ENCODE measurements at places on chromosomes 7 and 10.

- DNase-seq, result no peak
Observed at GRCh38 chr10:16999665-17000451, 129.8 kb downstream of the CUBN start.

DNA sequence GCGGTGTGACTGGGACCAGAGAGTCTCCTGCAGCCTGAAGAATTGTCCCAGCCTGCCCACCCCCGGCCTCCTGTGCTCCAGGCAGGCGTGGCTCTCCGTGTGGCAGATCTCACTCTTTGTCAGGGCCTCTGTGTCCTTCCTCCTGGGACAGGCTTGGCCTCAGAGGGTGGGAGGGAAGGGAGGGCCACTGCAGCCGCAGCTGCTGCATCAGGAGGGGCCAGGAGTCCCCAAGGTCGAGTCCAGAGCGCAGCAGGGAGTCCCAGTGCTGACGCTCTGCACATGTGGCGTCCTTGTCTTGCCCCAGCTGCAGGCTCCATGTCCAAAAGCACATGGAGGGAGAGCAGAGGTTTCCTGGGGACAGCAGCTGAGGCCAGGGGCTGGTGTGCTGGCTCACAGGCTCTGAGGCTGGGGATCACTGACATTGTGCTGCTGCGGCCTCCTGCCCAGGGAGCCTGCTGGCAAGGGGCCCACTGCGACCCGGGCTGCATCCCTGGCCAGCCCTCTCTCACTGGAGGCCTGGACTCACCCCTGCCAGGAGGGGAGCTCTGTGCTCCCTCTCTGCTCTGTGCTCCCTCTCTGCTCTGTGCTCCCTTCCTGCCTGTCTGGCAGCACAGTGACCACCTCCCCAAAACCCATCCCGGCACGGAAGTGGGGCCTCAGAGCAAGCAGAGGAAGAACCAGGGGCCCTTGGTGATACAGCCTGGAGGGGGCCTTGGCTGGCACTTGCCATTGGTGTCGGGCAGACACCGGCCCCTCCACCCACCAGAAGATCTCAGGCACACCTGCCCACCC is 114.6 kb upstream of the RET start:
- no peak for DNase-seq

- no peak for DNase-seq
Observed at GRCh38 chr10:16712883-16713282, 104.3 kb downstream of the RSU1 start.

GRCh38 chr10:95445223-95445836 is 115.8 kb downstream of the SORBS1 start:
- DNase-seq, result no peak

- DNase-seq, result no peak
Observed at GRCh38 chr10:54869022-54869421, 68.0 kb upstream of the PCDH15 start.

- no peak for DNase-seq
Observed at GRCh38 chr10:131745591-131745990, 155.2 kb upstream of the PPP2R2D start.

- no peak for DNase-seq
Observed at GRCh38 chr7:655758-656157, 70.7 kb upstream of the DNAAF5 start.

- peak; percentile 93 for DNase-seq
Observed at GRCh38 chr7:74173866-74174605, at the start of gene EIF4H. Gene EIF4H (plus strand): TSS chr7:74174356. CDS start chr7:74174384, 28 bp downstream.

GRCh38 chr7:100957832-100958421 is 8.6 kb downstream of the MUC3A start:
- DNase-seq, result no peak

DNA sequence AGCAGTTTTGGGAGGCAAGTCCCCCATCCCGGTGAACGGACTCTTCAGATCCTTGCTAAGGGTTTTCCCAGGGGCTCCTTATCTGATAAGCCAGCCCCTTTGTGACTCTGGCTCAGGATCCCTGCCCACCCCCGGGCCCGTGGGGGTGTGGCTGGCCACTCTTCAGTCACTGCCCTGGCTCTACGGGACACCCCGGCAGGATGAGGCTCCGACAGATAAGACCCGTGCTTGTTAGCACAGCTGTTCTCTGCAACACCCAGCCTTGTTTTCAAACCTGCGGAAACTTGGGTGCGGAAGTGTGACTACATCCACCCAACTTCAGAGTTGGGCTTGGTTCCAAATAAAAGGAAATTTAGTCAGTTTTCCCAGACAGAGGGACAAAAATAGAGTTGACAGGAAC is 66.7 kb upstream of the PODXL start:
- no peak for DNase-seq

- no peak for DNase-seq
Observed at GRCh38 chr10:9060314-9060713, 1005.8 kb downstream of the GATA3 start.

DNA sequence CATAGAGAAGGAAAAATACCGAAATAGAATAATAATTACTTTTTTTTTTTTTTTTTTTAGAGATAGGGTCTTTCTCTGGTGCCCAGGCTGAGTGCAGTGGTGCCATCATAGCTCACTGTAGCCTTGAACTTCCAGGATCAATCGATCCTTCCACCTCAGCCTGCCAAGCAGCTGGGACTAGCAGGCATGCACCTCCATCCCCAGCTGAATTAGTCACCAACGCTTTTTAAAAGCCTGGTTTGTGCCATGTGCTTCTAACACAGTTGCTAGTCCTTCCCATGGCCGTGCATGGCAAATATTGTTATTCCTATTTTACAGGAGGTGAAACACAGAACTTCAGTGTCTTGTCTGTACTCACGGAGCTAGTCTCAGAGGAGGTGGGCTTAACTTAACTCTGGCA is 23.2 kb downstream of the LYZL2 start:
- DNase-seq, result no peak

DNA sequence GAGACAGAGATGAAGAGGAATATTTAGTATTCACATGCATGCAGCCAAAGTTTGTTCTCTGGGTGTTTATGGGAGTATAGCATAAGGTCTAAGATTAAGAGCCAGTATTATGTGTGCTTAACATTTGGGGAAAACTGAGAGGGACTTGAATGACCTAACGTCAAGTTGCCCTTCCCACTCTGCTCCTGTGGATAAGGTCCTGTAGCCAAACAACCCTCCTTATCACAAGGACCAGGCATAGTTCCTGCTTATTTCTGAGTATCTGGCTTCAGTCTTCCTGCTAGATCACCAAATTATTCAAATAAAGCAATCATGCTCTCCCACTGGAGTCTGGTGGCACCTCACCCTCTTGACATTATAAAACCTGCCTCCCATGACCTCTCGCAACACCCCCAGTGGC is 137.9 kb upstream of the SEMA3E start:
- DNase-seq, result no peak

DNA sequence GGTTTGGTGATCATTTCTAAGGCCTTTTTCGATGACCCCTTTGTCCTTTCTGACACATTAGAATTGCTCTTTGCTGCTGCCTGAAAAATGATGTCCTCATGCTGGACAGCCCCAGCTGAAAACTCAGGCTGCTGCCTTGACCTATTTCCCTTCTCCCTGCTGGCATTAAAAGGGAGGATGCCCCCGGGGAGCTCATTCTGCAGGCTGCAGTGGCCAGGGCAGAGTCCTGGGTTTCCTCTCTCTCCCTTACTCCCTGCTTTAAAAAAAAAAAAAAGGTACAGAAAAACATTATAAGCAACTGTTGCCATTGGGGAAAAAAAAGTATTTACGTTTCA is 35.4 kb downstream of the LRRC4 start:
- DNase-seq, result no peak

DNA sequence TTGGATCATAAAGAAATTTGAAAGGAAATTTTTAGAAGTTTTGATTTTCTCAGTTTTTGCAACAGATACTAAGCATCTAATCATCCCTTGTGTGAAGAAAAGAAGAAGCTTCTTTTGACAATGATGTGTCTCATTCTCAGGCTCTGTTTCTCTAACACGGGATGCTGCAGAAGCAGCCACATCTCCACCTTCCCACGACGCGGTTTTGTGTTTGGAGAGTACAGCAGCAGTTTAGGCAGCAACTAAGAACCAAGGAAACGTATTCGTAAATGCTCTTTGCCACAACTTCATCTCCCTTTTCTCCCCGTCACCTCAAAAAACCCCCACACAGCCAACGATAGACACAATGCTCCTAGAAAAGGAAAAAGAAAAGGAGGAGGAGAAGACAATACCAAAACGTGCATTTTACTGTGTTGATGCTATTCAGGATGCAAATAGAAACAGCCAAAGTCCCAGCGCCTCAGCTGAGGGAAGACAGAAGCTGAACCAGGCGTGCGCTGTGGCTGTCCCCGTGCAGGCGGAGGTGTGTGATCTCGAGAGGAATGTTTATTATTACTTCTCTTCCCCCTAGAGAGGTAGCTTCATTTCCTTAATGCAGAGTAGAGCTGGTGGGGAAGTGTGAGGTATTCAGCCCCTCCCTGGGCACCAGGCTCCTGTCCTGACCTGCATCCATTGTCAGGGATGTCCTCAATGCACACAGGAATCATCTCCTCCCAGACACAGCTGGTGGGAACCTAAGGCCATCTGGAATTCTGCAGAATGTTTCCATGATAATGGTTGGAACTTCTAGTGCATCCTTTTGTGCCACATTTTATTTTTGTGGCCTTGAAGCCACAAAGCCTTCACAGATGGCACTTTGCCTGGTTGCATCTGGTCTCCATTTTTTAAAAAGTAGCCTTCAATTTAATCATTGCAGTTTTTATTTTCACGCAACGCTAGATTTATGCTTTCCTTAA is 174.6 kb upstream of the KLF6 start:
- no peak for DNase-seq

GRCh38 chr7:141264511-141264910 is 190.6 kb downstream of the TMEM178B start:
- DNase-seq, result no peak

DNA sequence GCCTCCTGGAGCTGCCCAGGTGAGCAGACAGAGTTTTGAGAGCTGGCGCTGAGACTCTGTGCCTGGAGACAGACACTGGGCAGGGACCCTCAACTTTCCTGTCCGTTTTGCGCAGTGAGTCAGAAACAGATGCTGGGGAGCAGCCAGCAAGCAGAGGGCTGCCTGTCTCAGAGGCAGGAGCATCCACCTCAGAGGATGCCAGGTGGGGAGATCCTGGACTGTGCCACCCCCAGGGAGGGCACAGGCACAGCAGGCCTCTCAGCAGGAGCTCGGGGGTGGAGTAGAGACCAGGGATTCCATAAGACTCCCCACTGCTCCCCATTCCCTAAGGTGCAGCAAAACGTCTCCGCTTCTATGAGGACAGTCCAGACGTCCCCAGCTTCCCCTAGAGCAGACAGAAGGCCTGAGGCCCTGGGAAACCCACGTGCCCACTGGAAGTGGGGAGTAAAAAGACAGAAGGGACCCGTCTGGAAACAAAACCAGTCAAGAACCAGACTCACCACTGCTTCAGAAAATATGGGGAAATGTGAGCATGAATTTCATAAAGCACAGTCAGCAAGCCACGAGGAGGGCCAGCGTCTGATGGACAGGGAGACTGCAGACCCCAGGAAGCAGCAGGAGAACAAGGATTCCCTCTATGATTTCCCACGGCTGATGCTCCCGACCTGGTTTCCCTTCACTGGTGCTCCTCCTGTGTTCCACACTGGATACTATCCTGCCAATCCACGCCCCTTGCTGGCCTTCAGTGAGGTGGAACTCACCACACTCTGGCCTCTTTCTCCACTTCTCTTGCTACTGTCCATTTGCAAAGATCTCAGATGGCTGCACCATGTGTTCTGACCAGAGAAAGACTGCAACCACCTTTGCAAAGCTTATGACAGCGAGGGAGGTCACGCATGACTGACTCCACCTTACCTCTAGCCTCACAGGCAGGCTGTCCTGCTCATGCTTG is 151.3 kb upstream of the FAM20C start:
- no peak for DNase-seq

GRCh38 chr10:77770081-77770867 is 132.7 kb upstream of the KCNMA1 start:
- DNase-seq, result no peak

DNA sequence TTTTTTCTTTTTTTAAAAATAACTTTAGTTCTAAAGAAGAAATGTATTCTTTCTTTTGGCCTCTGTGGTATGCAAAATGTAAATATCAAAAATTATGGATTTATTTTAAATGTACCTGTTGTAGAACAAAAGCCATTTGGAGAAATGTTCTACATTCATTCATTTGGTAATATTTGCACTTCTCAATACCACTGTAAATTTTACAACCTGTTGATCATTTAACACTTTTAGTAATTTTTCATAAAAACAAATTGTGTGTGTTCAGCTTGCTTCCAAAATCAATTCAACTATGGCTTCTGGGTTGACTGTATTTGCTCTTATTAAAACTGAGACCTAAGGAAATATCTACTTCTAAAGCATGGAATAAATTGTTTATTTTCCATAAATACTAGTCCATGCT is 2.3 kb upstream of the IGF2BP3 start:
- DNase-seq, result no peak

DNA sequence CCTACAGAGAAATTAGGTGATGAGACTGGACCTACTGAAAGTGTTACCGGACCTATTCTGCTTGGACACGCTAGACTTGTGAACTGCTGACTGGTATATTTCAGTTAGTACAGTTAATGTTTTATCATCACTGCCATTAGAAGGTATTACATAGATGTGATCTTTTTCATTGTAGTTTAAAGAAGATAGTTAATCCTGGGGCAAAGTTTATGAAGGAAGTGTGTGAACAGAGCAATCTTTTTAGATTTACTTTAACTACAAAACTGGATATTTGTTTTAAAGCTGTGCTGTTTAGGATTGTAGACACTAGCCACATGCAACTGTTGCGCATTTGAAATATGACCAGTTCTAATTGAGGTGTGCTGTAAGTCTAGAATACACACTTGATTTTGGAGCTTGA is 446.7 kb downstream of the AUTS2 start:
- DNase-seq, result no peak

- no peak for DNase-seq
Observed at GRCh38 chr10:77584938-77585337, 52.7 kb downstream of the KCNMA1 start.

DNA sequence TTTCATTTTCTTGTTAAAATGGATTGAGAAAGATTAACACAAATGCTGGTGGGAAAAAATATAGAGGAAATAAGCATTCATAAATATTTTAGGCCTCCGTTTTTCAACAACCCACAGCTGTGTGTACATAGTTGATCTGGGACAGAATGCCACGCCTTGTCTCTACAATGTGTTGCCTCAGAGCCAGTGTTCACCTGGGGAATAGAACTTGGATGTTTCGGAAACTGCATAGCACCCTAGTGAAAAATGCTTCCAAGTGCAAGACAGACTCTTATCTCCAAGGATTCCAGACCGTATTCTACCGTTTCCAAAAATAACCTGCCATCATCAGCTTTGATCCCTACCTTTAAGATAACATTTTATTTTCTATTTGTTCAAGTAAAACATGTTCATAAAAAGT is 260.9 kb downstream of the SDK1 start:
- DNase-seq, result no peak

GRCh38 chr7:18400726-18401125 is 94.8 kb upstream of the HDAC9 start:
- no peak for DNase-seq

Data from activated CD4-positive, alpha-beta T cell treated with anti-CD3 and anti-CD28 coated beads, Interleukin-2, amount 50 U/mL, for 24 hours (primary cell).